ENCODE measurements at places on chromosomes 11 and 22.

DNA sequence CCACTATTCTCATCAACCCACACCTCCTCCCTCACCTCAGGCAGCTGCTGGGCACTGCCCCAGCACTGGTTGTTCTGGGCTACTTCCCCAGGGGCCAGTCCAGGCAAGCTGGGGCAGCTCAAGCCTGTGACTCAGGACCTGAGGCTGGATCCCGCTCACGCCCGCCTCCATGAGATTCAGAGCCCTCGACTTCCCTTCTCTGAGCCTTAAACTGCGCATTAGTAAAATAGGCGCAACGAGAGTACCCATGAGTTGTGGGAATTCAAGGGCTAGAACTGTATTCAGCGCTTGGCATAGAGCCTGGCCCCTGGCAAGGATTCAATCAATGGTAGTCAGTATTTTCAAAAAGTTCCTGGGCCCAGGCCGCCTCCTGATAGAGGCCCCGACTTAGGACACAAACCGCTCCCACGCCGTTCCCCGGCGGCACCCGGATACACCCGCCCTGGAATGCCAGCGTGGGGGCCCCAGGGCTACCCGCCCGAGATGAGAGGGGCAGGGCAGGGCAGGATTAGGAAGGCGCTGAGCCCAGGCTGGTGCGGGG lies 723 bp upstream of the CD82 start:
- DNase-seq = no peak

- DNase-seq = no peak
Measured at GRCh38 chr22:50014655-50015401, 2.3 kb upstream of the IL17REL start.

GRCh38 chr22:43326331-43327156 lies 16.6 kb downstream of the SCUBE1 start:
- DNase-seq = no peak

GRCh38 chr22:37742376-37743171 lies 45.7 kb downstream of the TRIOBP start:
- no peak for DNase-seq

GRCh38 chr11:27596388-27596787 lies 89.8 kb upstream of the LIN7C start:
- no peak for DNase-seq

- DNase-seq = no peak
Measured at GRCh38 chr22:50215297-50216054, 14.7 kb downstream of the SELENOO start.

GRCh38 chr11:5369789-5370188 lies 13.8 kb upstream of the OR51M1 start:
- DNase-seq = no peak

- DNase-seq = no peak
Measured at GRCh38 chr11:17171343-17171742, 36.4 kb downstream of the PIK3C2A start.

GRCh38 chr11:62251698-62252097 lies 9.7 kb downstream of the SCGB1D2 start:
- no peak for DNase-seq

GRCh38 chr11:78737891-78738290 lies 163.2 kb upstream of the NARS2 start:
- no peak for DNase-seq

- DNase-seq = no peak
Measured at GRCh38 chr11:6864438-6864837, 1.6 kb downstream of the OR10A2 start.

DNA sequence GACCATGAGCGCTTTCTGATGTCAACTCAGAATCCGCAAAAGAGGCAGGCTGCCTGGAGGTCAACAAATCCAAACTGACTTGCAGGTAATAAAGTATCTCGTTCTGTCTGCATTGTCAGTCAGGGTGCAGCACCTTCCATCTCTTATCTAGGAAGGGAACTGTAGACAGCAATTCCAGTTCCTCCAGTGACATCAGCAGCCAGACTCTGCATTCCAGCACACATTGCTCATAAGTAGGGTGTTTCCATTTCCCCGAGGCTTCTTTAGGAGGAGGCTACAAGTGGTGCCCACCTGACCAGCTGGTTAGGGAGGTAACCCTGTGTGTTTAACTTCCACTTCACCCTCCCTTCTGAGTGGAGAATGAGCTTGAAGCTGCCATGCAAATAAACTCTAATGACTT lies 53.3 kb downstream of the NTM start:
- DNase-seq = no peak

- no peak for DNase-seq
Measured at GRCh38 chr11:75351791-75352587, 528 bp upstream of the ARRB1 start.

DNA sequence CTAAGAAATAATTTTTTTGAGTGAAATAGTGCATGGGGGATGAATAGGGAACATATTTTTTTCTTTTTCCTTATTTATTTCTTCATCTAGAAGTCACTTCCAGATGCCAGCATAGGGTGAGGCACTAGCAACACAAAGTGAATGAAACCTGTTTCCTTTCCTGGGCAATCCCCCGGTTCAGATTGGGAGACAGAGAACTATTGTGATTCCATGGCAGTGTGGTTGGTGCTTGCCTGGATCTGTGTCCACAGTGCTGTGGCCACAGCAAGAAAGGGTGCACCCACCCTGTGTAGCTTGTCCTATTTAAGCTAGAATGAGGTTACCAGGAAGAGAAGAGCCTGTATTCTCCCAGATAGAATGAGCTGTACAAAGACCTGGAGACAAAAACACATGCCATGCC lies 57.6 kb downstream of the SLC5A1 start:
- DNase-seq = no peak

DNA sequence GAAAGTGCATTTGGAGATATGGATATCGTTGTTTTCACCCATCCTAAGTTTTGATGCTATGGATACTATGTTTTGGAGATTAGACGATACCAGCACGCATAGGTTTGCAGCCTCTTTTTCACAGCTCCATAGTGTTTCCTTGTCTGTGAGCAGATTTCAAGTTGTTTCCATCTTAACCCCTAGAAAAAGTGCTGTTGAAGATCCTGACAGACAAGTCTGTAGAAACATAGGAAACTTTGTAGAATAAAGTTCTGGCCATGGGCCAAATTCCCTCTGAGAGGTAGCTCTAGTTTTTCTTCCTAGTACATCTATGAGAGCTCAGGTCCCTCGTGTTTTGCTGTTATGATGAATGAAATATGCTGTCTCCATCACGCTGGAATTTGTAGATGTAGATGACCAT lies 32.4 kb downstream of the ST3GAL4 start:
- DNase-seq = no peak

DNA sequence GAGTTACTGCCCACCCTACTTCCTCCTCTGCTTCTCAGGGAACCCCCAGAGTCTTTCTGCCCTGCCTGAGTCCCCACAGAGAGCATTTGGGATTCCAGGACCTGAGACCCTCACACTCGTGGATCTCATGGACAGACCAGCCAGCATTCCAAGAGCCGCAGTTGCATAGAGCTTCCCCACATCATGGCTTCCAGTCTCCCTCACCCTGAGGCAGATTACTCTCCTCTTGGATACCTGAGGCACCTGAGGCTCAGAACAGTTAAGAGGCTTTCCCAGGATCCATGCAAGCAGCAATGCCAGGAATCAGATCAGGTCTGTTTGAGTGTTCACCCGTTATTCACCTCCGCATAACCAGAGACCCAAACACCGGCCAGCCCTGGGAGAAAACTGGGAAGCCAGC lies 102.2 kb downstream of the TRIM29 start:
- DNase-seq = no peak

- DNase-seq = no peak
Measured at GRCh38 chr22:26553056-26553752, 36.7 kb downstream of the TPST2 start.

DNA sequence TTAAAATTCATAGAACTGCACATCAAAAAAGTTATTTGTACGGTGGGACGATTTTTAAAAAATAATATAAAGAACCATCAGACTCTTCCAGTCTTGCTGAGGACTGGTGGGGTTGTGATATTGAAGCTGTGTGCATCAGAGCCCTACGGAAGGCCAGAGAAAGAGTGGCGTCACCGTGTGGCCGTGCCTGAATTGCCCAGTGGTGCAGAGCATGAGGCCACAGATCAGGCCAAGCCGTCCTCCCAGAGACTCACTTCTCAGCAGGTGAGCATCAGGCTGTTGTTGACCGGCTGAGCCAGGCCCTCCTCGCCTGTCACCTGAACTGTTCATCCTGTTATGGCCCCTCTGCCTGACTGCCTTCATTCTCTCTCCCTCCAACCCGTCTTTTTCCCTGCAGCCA lies 1013.9 kb downstream of the TBC1D22A start:
- no peak for DNase-seq

DNA sequence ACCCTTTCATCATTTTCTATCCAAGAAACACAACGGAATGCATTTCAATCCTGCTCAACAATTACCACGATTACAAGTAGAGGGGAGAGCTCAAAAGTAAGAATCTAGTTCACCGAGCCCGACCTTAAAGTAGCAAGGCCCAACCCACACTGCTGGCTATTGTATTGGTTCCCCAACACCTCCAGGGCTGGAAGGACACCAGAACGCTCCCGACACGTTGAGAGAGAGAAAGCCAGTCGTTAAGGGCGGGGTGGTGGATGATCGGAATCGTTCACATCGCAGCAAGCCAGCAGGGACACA lies 690 bp downstream of the CKAP5 start:
- DNase-seq = peak; percentile 9

DNA sequence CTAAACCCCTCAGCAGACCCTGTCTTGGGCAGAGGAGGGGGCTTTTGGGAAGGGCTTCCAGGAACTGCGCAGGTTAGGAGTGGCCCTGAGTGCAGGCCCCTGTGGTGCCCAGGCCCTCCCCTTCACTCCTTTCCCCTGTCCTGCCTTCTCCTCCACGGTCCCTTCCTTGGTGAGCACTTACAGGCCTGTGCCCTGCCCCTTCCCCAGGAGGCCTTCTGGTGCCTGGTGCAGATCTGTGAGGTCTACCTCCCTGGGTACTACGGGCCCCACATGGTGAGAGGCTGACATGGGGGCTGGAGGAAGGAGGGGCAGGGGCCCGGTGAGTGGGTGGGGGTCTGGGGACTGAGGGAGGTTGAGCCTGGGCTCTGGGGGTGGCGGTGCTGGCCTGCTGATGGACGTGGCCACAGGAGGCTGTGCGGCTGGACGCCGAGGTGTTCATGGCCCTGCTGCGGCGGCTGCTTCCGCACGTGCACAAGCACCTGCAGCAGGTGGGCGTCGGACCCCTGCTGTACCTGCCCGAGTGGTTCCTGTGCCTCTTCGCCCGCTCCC lies 2.6 kb downstream of the TBC1D10C start:
- DNase-seq = no peak

- DNase-seq = no peak
Measured at GRCh38 chr22:36405671-36406538, 18.1 kb upstream of the MYH9 start.

GRCh38 chr22:42611051-42611450 lies 3.6 kb downstream of the POLDIP3 start:
- no peak for DNase-seq

- DNase-seq = no peak
Measured at GRCh38 chr22:28999510-28999909, 62.1 kb downstream of the C22orf31 start.

DNA sequence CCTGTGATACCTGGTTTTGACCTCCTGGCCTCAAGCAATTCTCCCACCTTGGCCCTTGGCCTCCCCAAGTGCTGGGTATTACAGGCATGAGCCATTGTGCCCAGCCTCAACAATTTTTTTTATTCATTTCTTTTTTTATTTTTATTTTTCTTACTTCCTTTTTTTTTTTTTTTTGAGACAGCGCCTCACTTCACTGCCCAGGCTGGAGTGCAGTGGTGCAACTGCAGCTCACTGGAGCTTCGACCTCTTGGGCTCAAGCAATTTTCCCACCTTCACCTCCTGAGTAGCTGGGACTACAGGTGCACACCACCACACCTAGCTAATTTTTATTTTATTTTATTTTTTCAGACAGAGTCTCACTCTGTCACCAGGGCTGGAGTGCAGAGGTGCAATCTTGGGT lies 25.5 kb upstream of the CECR2 start:
- DNase-seq = no peak

GRCh38 chr11:116901964-116902688 lies 64.7 kb upstream of the APOA1 start:
- DNase-seq = no peak

- no peak for DNase-seq
Measured at GRCh38 chr22:35591714-35592417, 25.3 kb downstream of the MB start.
